Activated naive CD4-positive, alpha-beta T cell treated with Interleukin-2 at 50 U/mL for 16 hours (primary cell): ENCODE measurements at places on chromosomes 12 and 14.
A peak's percentile ranks its signal among the peaks of the same experiment; 100 is the strongest.

DNA sequence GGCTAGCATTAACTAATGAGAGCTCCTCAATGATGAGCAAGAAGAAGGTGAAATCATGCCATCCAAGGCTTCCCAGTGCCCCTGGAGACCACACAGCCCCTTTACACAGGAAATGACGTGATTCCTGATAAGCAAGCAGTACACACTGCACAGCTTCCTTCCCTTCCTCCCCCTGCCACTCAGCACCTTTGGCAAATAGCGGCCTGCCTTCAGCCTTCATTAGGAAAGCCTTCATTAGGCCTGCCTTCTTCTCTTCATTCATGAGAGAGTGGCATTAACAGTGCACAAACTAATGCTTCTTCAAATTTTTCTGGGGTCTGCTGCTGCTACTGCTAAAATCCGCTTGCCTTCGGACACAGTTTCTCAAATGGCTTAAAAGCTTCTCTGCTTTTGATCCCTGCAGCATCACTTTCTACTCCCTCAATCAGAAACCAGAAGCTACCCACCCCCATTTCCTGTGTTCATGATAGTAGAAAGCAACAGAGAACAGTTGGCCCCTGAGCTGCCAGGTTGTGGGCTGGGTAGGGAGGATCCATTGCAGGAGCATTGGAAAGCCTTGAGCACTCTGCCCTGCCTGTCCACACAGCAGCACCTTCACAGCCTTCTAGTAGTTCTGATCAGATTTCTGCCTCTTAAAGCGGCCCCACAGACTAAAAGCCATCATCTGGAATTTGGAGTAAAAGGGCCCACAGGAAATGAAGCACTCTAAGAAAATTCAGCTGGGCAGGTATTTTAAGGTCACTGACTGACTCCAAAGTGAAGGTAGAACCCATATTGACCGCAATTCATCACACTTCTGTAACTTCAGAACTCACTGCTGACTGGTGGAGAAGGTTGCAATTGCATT is 103.8 kb upstream of the ETV6 start:
- peak; percentile 30 for DNase-seq

- no peak for DNase-seq
Measured at GRCh38 chr12:68766646-68767045, 20.7 kb downstream of the SLC35E3 start.

GRCh38 chr14:56817396-56817921 is 7.2 kb upstream of the OTX2 start:
- no peak for DNase-seq

- DNase-seq, result peak; percentile 35
Measured at GRCh38 chr12:94180558-94181296, 32.4 kb downstream of the PLXNC1 start.

GRCh38 chr14:94173471-94173884 is 644 bp upstream of the PPP4R4 start:
- DNase-seq, result peak; percentile 15

DNA sequence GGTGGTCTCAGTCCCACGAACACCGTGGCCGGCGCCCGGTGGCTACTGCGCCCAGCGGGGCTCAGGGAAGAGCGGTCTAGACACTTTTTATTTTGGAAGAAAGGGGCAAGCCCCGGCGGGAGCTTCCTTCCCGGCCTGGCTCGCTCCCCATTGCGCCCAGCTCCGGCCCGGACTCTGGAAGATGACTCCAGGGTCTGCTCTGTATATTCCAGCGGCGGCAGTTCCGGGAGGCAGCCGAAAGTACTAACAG is 225.1 kb upstream of the CRY1 start:
- DNase-seq, result no peak
